HT-29 (cell line): ENCODE measurements at places on chromosomes 3 and 15. TPM values are rescaled to one million over a fixed set of nuclear protein-coding genes. Genes with fewer than 3 reads are reported as not detected.

GRCh38 chr3:102662498-102662772, 227.6 kb downstream of the ZPLD1 start:
- no peak for DNase-seq

DNA sequence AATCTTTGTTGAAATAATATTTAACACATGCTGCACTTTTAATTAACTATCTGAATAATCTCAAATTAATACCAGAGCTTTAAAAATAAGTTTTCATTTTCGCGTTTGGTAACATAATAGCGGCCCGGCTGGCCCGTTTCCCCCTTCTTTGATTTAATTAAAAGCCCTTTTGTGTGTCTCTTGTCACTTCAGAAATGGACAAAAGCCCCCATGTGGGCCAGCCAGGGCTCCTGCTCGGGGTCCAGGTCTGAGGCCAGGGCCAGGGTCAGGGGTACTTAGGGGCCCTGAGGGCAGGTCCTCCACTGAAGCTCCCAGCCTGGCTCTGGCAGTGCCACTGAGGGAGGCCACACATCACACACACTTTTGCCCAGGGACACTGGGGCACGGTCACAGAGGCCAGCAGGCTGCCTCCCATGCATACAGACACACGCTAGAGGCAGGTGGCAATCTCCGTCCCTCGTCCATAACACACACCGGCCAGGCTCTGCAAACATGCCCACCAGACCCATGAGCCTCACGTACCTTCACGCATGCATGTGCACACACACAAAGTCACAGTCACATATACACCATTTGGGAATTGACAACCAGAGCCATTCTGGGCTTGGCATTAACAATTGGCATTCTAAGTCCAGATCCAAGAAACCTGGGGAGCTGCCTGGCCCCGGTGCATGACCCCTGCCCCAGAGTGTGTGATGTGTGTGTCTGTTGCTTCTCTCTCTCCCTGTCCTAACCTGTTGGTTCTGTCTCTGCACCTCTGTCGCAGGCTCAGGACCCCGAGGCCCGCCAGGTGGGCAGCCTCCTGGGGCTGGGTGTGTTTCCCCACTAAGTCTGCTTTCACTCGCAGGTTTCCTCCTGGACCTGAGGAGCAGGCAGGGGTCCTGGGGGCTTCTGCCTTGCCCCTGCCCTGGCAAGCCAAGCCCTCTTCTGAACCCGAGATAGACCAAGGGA, 38.5 kb downstream of the DNAJB8 start:
- DNase-seq = no peak

DNA sequence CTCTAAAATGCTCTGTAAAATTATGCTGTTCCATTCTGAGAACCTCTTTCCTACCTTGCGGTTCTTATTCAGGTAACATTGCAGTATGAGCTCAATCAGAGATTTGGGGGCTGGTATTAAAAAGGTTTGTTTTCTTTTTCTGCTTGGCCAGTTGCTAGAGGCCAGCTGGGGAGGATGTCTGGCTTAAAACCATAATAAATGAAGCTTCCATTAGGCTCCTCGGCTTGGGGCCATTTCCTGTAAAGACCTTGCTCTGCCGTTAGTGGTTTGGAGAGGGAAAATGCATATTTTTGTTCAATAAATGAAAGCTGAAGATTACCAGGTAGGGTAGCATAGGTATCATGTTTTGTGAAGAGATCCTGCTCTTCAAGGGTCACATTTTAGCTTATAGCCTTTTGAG, 55.2 kb downstream of the MCTP2 start:
- DNase-seq = no peak

- DNase-seq = no peak
Measured at GRCh38 chr3:71614426-71614825, 30.9 kb upstream of the FOXP1 start.

CTXN2 gene
- total RNA-seq = not detected in 2 replicates
